ENCODE measurements at places on chromosomes 12 and 14.

GRCh38 chr14:31410048-31410650, 10.2 kb downstream of the HEATR5A start:
- no peak for DNase-seq

DNA sequence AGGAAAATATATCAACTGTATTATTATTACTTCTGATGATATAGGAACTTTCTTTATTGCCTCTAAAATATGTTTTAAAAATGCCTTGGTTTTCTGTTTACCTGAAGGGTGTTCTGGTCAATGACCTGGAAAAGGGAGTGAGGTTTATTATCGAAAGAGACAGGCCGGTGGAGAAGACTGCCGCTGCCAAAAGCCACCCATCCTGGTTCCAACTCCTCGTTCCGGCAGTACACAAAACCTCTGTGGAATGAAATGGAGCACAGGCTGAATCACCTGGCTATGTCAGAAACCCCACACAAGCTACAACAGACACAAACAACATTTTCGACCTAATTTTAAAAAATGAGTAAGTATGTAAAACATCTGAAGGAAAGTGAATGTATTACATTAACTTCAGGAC, 73.6 kb downstream of the HECTD4 start:
- no peak for DNase-seq

DNA sequence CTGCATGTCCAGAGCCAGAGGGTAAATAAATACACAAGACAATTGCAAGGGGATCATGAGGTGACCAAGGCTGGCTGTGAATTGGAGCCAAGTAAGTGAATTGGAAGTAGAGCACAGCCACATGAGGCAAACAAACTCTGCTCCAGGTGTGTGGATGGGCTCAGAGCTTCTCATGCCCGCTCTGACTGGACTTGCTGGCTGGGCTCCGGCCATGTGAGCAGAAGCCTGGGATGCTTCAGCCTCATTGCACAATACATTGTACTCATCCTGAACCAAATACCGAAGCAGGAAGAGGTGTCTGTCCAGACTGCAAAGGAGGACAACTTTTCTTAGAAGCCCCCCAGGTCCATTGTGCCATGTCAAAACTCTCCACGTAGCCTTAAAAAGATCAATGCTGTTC, 193.0 kb downstream of the TTC8 start:
- DNase-seq: no peak

DNA sequence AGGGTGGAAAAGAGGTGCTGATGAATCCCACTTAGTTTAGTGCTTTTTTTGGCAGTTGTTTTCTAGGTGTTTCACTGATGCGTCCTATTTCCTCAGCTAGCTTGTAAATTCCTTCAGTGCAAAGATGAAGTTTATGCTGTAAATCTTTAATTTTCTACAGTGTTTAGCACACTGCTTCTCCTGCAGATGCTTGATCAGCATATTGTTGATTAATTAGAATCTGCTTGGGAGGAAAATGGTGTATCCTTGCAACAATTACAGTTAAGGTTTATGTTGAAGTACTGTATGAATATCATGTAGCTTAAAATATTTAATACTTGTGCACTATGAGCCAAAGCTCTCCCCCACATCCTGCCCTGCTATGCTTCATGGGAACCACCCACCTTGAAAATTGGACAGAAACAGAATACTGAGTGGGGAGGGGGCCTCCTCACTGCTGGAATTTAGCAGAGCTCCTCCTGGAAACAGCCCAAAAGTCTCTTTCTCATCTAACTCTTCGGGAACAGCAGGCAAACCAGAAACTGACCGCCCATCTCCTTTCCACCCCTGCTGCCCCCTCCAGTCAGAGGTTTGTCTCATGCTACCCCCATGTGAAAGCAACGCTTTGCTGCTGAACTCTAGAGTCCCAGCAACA, 20.3 kb upstream of the DHRS4 start:
- DNase-seq: no peak

GRCh38 chr14:42950363-42950762, 1343.7 kb downstream of the LRFN5 start:
- no peak for DNase-seq

- no peak for DNase-seq
These were observed 903 bp downstream of the PARPBP start for GRCh38 chr12:102120886-102121285.
